ENCODE measurements at places on chromosomes 5 and 9.

DNA sequence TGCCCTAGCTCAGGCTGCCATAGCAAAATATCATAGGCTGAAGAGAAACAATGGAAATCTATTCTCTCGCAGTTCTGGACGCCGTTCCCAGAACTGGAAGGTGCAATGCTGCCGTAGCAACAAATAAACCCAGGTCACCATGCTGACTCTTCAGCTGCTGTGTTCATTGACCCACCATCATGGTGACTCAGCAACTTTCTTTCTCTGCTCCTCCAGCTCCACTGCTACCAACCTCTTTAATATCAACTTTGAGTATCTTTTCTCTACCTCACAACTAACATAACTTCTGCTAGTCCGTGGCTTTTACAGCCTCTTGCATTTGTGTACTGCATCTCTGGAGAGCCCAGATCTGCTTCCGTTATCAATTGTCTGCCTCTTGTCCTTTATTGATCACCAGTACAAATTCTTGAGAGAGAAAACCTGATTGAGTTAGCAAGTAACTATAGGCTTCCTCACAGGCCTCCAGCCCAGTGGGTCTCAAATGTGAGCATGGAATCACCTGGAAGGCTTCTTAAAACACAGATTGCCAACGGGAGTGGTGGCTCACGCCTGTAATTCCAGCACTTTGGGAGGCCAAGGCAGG is 47.3 kb upstream of the SLC30A5 start:
- no peak for DNase-seq

DNA sequence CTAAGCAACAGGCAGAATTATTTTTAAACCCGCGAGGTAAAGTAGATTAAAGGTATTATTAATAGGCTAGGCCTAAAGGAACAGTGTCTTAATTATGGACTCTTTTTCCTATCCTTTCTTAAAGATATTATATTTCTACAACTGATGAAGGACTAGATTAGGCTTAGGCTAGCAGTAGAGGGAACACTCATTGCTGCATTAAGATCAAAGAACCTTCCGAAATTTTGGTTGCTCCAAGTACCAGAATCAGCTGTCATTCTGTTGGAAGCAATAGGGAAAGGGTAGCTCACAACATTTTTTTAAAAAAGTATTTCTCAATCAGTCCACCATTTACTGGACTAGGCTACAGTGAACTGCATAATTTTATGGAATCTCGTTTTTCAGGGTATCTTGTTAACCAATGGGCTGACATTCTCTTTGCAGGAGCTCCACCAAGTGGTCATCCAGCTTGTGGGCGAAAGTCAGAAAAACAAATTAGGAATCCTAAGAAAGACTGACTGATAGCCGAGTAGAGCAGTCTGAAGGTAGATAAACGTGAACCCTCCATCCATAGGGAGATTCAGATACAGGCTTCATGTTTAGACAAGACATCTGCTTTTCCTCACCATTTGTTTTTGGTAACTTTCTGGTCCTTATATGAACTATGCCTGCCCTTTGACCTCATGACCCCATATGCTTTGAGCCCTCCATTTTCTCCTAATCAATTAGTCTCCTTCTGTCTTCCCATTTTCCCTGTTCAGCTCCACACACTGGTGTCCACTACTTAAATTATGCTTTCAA is 103.6 kb upstream of the CHD1 start:
- peak; percentile 61 for DNase-seq

GRCh38 chr5:54263447-54263846 is 46.9 kb downstream of the ARL15 start:
- no peak for DNase-seq

DNA sequence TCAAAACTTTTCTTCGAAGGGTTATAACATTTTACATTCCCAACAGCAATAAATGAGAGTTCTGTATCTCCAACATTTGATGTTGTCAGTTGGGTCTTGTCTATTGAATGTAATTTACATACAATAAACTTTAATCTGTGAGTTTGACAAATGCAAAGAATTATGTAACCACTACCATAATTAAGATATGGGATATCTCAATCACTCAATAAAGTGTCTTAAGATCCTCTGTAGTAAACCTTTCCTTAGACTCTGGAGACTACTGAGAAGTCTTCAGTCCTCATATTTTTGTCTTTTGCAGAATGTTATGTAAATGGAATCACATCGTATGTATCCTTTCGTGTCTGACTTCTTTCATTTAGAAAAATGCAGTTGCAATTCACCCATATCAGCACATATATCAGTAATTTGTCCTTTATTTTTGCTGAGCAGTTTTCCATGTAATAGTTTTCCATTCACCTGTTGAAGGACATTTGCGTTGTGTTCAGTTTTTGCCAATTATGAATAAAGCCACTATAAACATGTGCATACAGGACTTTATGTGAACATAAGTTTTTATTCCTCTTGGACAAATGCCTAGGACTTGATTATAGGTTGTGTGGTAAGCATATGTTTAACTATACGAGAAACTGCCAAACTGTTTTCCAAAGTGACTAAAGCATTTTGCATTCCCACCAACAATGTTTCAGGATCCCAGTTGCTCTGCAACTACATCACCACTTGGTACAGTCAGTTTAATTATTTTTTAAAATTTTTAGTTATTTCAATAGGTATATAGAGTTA is 784.6 kb upstream of the ZNF608 start:
- DNase-seq = no peak

DNA sequence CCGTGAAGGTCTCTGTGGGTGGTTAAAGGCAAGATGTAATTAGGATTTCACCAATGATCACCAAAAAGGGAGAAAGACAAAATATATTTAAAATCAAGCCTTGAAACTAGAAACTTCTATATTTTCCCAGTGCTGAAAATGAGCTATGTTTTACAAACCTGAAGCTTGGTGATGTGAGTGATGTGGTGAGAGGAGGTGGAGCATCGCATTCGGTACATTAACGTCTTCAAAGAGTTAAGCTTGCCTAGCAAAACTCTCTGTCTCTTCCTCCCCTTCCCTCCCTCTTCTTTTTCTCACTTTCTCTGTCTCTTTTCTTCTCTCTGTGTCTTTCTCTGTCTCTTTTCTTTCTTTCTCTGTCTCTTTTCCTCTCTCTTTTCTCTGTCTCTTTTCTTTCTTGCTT is 347.3 kb upstream of the IRX2 start:
- DNase-seq = no peak

GRCh38 chr5:106910486-106910885 is 760.3 kb downstream of the EFNA5 start:
- DNase-seq = no peak

GRCh38 chr9:31078175-31078574 is 1306.3 kb upstream of the ACO1 start:
- DNase-seq = no peak

DNA sequence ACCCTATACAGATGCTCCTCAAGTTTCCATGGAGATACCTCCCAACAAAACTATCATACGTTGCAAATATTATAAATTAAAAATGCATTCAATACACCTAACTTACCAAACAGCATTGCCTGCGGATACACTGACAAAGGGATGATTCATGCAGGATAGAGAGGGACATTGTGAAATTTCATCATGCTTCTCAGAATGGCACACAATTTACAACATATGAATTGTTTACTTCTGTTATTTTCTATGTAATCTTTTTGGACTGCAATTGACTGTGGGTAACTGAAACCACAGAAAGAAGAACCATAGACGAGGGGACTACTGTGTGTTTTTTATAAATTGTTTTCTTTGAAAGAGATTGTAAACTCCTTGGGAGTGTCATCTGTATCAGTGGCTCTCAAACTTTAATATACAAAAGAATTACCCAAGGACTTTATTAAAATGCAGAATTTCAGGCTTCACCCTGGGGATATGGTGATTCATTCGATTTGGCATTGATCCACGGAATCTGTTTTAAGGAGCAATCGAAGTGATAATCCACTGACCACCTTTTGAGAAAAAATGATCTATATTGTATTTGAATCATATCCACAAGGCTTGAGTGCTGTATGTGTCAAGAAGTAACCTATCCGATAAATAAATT is 146.4 kb downstream of the SGCD start:
- no peak for DNase-seq

GRCh38 chr9:112529316-112529715 is 42.7 kb downstream of the KIAA1958 start:
- no peak for DNase-seq

DNA sequence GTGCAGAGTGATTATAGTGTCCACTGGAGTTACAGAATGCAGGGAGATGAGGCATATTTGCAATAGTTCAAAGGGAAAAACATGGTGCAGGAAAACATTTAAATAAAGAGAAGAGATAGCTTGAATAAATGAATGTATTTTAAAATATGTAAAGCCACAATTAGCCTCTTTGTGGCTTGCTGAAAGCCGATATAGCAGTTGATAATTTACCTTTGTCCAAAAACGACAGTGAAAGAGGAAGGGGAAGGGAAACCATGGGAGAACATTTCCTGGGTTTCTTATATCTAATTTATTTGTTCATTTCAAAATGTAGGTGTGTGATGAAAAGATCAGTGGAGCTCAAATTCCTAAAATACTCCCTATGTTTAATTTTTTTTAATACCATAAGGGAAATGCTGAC is 156.1 kb downstream of the DENND1A start:
- no peak for DNase-seq

- no peak for DNase-seq
Observed at GRCh38 chr5:136047858-136048257, 19.1 kb downstream of the TGFBI start.

GRCh38 chr9:125701351-125701750 is 5.7 kb downstream of the MAPKAP1 start:
- DNase-seq = no peak

DNA sequence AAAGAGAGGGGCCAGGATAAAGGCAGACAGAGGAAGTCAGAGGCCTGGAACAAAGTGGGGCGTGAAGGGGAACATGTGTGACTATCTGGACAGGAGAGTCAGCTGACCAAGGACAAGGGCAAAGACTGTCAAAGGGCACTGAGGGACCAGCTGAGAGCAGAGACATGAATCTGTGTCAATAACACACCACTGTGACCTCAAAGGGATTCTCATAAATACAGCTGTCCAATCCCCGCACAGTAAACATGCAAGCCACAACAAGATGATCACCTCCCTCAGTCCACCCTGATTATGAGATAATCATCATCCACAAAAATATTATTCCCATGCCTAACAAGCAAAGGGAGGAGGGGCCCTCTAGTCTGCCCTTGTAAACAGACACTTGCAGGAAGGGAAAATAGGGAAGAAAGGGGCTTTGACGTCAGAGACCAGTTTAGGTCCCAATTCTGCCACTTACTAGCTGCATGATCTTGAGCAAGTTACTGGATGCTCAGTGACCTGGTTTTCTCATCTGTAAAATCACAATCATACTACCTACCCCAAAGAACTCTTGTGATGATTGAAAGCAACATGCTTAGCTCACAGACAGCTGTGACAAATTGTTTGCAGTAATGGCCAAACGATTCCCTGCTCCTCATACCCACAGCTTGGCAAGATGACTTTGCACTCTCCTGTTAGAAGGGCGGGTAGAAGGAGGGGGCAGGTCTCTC is 41.8 kb downstream of the RAPGEF1 start:
- DNase-seq = no peak

GRCh38 chr9:124035001-124035650 is 23.6 kb downstream of the LHX2 start:
- DNase-seq = no peak

DNA sequence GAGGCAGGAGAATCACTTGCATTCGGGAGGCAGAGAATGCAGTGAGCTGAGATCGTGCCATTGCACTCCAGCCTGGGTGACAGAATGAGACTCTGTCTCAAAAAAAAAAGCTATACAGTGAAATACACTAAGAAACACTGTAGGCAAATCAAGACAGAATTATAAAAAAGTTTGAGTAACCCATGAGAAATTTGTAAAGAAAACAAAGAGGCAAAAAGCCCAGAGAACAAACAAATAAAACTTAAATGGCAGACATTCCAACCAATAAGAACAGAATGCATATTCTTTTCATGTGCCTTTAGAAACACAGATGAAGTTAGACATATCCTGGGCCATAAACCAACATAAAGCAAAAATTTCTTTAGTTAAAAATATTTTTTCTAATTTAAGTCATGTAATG is 30.6 kb downstream of the ZNF169 start:
- DNase-seq = no peak

DNA sequence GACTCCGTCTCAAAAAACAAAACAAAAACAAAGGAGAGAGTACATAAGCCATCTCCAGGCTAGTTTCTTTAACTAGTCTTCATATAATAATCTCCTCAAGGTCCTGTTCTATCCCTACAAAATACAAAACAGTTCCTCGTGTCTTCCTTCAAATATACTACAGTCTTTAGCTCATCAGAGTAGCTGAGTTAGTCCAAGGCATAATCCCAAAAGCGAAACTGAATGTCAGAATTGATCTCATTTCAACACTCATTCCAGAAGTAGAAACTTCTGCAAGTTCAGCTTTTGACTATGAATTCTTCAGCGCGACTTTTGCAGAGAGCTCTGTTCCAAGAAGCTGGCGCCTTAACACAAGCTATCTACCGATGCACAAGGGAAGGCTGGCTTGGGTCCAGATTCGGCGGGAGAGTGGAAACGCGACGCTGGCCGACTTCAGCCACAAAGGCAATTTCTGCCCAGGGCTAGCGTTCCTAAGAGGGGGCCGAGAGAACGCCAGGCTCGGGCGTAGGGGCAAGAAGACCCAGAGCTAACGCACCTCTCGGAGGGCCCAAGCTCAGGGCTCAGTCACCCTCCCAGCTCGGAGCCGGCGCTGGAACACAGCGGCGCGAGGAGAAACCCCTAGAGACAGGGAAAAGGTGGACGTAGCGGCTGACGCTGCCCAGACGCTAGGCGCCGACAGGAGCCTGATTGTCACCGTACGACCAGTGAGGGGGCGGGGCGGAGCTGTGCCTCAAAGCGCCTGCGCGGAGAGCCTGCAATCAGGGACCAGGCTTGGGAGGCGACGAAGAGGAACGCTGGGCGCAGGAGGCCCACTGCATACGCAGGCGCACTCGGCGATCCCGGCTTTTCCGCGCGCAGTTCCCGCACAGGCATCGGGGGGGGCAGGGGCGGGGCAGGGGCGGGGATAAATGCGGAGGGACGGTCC is 469 bp upstream of the HSDL2 start:
- peak; percentile 99 for DNase-seq

DNA sequence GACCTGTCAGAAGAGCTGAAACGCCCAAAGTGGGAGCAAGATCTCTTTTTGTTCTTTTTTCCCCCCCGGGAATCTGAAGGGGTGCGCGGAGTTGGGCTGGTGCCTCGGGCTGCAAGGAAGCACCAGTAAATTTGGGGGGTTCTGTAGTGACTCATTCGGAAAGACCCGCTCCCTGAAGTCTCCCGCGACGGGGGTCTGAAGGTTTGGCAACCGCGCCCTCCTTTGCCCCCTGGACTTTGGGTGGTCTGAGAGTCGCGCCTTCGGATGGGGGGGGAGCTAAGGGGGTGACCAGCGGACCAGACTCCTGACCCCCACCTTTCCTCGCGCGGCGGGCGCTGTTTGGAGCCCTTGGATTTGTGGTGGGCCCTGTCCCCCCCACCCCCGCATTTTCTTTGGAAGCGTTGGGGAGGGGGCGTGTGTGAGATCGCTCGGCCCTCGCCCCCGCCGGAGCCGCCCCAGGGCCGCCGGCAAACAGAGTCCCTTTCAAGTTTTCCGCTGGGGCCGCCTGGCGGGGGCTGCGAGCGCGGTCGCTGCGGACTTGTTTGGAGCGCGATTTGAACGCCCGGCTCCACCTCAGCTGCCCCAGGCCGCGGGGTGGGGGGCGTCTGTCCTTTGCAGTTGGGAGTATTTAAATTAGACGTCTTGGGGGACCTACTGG is 2.0 kb downstream of the CXXC5 start:
- no peak for DNase-seq

- DNase-seq = no peak
Observed at GRCh38 chr5:81925009-81925408, 46.8 kb upstream of the ATG10 start.

GRCh38 chr9:94980947-94981722 is 254.6 kb downstream of the AOPEP start:
- DNase-seq = no peak

- no peak for DNase-seq
Observed at GRCh38 chr5:73160239-73160671, 12.7 kb upstream of the TMEM174 start.
